ENCODE measurements at places on chromosomes 12 and 14.

DNA sequence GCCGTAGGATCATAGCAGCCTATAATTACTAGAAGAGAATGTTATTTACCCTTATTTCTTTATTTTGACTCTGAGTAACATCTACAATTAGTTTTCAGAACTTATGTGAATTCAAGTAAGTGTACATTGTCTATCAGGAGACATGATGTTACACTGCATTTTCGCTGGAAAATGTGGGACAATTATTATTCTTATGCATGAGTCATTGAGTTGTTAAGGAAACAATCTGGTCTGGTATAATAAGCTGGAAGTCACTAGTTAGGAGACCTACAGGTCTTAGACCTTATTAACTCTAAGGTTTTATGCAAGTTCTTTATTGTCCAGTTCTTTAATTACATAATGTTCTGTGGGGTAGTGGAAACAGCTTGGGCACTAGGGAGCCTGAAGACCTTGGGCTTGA is 5.8 kb downstream of the KTN1 start:
- DNase-seq = no peak

- DNase-seq = no peak
Measured at GRCh38 chr12:114626-115211, 48.2 kb downstream of the IQSEC3 start.

GRCh38 chr14:54125109-54125508 is 168.5 kb upstream of the BMP4 start:
- DNase-seq = no peak

DNA sequence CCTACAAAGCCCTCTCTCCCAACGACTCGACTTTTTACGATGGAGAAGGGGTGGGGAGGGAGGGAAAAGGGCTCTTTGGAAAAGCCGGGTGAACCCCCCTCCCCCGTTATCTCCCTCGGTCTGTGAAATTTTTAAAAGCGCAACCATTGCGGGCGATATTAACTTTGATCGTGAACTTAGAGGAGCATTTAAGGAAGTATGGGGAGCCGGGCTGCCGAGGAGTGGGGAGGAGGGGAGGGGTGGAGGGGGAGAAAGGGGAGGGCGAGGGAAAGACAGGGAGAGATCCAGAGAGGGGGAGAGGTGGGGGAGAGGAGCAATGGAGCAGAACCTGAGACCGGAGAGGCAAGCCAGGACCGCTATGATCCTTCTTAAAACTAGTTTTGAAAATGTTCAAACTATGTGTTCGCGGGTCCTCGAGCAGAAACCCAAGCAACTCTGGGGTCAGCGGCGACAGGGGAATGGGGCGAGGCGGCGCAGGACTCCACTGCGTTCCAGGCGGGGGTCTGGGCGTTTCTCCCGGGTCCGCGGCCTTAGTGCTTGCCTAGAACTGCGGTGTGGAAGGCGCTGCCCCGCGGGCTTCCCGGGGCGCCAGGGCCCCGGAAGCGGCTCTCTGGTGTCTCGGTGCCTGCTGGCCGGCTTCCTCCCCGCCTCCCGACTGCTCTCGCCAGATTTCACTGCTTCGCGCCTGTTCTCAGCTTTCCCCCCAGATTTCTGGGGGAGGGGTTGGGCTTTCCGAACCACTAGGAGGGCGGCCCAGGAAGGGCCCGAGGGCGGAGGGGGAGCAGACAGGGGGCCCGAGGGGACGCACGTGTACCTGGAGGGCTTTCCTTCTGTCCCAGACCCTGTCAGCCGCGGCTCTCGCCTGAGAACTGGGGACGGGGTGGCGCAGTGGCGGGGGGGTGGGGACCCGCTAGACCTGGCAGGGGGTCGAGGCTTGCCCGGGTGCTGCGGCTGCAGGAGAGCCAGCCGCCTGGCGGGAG is at the start of gene HOTAIR:
Gene HOTAIR (minus strand): TSS at position 871 of the 980 bp plus-strand sequence.
- DNase-seq = peak; percentile 44

- no peak for DNase-seq
Measured at GRCh38 chr12:25556153-25556552, 3.1 kb upstream of the LMNTD1 start.

DNA sequence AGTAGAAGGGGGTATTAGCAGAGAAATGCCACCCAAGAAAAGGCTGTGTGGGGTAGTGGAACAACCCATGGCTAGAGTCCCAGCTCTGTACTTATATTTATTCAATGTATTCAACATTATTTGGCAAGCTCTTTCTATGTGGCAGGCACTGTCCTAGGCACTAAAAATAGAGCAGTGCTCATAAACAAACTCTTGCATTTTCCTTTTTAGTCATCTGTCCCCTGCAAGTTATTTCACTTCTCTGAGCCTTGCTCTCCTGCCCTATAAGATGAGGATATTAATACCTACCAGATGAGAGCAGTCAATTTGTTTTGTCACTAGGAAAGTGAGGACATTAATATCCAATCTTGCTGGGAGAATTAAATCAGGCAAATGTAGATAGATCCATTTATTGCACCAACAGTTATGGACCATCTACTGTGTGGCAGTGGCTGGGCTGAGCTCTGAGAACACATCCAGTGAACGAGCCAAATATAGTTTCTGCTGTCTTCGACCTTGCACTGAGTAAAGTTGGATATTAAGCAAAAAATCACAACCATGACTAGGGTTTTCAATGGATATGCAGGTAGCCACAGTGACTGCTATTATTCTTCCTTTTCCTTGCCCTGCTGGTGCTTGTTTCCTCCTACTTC is 314.3 kb upstream of the TBX3 start:
- no peak for DNase-seq

DNA sequence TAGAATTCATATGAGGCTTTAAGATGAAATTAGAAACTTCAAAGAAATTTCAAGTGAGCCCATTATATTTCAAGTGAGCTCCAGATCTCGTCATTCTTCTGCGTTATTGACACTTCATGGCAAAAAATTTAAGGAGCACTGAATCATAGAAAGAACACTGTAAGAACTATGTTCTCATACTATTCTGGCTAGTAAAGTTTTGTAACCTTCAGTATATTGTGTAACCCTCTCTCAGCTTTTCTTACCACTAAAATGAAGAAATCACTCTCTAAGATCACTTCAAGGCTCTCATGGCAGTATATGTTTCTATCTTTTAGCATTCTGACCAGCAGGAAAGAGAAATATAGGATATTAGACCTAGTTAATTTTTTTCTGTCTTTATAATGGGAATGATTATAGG is 6.3 kb downstream of the GPHN start:
- DNase-seq = no peak

GRCh38 chr12:65334521-65334920 is 56.0 kb downstream of the MSRB3 start:
- no peak for DNase-seq

DNA sequence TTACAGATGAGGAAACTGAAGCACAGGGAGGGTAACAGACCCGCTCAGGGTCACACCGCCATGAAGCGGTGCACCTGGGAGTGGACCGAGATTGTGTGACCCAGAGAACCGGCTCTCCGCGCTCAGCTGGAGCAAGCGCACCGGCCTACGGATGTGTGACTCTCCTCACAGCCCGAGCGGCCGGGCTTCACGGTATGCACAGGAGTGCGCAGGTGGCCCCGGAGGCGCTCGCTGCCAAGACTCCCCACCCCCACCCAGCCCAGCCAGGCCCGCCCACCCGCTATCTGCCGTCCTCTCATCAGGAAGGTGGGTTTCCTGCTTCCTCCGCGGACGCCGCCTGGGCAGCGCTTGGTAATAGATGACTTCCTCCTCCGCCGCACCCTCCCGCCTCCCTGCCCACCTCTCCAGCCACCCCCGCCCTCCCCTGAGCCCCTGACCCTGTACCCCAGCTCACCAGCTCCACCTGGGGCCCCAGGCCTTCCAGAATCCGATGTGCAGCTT is 110.7 kb downstream of the NCOR2 start:
- no peak for DNase-seq

DNA sequence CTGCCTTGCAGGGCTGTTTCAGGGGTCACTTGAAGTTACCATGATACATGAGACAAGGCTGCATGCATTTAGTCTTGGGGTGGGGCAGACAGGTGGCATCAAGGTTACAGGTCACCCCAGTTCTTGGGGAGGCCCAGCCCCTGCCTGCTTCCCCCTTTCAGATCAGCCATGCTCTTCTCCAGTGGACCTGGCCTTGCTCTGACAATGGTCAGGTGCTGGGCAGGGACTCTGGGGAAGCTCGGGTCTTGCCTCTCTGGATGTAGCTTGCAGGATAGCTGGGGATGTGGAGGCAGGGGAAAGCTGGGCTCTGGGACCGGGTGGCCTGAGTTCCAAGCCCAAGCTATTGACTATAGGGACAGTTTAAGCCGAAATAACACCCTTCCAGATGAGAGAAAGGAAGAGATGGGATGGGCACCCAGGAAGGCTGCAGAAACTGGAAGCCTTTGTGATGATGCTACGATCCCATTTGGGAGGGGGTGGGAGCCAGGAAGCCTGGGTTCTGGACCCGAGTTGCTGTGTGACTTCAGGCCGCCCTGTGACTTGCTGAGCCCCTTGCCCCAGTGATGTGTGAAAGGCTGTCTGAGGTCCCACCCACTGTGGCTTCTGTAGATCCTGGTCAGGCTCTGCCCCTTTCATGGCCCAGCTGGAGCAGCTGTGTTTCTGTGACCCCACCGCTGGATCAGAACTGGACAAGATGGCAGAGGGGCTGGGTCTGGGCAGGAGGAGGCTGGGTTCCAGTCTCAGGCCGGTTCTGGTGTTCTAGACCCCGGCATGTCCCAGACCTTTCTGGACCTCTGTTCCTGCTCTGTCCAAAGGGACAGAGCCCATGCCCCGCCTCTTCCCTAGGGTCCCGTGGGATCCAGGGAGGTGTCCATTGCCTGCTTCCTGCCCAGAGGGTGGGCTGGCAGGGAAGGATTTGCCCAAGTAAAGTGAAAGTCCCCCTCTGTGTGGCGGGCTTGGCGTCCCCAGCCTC is 2.1 kb downstream of the TNFAIP2 start:
- no peak for DNase-seq

DNA sequence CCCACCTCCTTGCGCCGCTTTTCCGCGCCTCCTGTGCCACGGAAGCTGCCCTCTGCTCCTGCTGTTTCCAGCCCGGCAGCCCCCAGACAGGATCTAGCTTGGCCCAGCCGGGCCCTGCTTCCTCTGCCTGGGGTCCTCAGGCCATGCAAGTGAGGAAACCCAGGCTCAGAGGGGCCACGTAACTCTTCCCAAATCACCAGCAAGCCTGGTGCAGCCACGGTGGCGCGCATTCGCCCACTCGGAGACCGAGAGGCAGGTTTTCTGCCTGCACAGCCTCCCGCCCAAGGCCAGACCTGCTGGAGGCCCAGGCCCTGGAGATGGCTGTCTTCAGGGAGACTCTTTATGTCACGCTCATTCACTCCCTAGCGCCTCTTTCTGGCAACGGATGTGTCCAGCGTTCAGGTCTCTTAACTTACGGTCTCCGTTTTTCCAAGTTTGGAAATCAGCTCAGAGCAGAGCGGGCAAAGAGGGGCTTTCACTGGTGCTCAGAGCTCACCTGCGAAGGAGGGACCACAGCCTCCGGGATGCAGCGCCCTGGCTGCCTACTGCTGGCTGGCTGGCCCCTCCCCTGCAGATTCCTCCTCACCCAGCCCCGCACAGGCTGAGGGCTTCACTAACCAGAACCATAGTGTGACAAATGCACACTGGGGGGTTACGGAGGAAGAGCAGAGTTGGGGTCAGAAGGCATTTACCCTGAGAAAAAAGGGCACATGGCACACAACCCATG is 20.6 kb upstream of the CEP170B start:
- no peak for DNase-seq

GRCh38 chr12:3107071-3107583 is 29.9 kb downstream of the TSPAN9 start:
- no peak for DNase-seq

GRCh38 chr14:68665131-68665530 is 127.7 kb downstream of the ZFP36L1 start:
- DNase-seq = no peak

DNA sequence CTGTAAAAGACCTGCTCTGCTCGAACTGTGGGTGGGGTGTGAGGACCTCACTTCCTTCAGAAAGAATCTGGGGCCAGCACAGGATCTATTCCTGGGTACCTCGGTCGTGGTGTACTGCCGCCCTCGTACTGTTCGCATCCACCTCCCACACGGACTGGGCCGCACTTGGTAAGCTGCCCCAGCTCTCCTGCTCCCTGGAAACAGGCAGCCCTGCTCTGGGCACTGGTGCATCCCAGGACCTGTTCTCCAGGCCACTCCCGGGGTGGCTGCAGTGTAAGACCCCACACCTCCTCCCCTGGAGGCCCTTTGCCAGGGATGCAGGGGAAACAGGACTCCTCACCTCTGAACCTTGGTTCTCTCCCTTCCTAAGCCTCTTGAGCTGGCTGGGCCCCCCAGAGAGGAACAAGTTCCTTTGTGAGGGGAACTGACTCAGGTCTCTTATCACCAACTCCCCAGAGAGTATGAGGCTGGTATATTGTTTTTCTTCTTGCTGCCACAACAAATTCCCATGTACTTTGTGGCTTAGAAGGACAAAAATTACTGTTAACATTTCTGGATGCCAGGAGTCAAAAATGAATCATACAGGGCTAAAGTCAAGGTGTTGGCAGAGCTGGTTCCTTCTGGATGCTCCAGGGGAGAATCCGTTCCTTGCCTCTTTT is 276.5 kb downstream of the NUAK1 start:
- no peak for DNase-seq

- DNase-seq = peak; percentile 77
Measured at GRCh38 chr14:80954687-80955299, 628 bp upstream of the TSHR start.

DNA sequence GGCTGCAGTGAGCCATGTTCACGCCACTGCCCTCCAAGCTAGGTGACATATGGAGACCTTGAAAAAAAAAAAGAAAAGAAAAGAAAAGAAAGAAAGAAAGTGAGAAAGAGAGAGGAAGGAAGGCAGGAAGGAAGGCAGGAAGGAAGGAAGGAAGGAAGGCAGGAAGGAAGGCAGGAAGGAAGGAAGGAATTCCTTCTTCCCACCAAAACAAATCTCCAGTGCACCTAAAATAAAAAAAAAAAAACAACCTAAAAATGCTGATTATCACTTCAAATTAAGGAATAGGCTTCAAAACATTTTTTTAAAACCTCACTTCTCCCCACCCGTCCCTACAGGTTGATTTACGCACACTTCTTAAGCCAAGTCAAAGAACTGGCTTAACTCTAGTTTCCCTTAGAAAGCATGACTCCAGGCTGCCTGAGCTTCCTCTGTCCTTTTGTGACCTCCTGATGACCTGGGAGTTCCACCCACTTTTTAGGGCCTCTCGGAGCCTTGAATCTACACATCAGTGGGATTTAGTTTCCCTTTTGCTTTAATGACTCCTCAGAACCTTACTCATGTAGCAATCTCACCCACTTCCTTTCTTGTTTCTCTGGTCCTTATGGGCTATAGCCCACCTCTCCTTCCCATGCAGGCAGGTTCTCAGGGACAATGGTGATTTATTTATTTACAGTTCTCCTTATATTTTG is 18.6 kb downstream of the DUSP6 start:
- no peak for DNase-seq

- DNase-seq = peak; percentile 97
Measured at GRCh38 chr14:35341751-35342488, 49.7 kb downstream of the PSMA6 start.

GRCh38 chr12:60201891-60202290 is 606.1 kb downstream of the SLC16A7 start:
- DNase-seq = no peak
